ENCODE measurements at places on chromosomes 12 and 14. TPM values are rescaled to one million over a fixed set of nuclear protein-coding genes. Genes with fewer than 3 reads are reported as not detected.

SOAT2 gene
- not detected for total RNA-seq

OR6C2 gene
- not detected for total RNA-seq

TAS2R8 gene
- total RNA-seq, result not detected

MYO1H gene
- total RNA-seq, result 0.51 TPM

CMA1 gene
- total RNA-seq, result not detected

HNF1A gene
- not detected for total RNA-seq

CD69 gene
- total RNA-seq, result 4.6 TPM

EMP1 gene
- total RNA-seq, result 226 TPM

FRMD6 gene
- 100 TPM for total RNA-seq

CLEC14A gene
- total RNA-seq, result 42.2 TPM

LRP1-AS gene
- total RNA-seq, result not detected

PPP4R3A gene
- 108 TPM for total RNA-seq

HELB gene
- 6.9 TPM for total RNA-seq

RPS26 gene
- total RNA-seq, result 541 TPM

GPD1 gene
- total RNA-seq, result 222 TPM

OVCH1 gene
- total RNA-seq, result 0.10 TPM

OR4K17 gene
- not detected for total RNA-seq

PLXNC1 gene
- 13.4 TPM for total RNA-seq

ARL6IP4 gene
- 90.4 TPM for total RNA-seq

RPGRIP1 gene
- 0.41 TPM for total RNA-seq

PITPNM2 gene
- total RNA-seq, result 10.4 TPM

PLEKHA5 gene
- total RNA-seq, result 37.0 TPM

HCFC2 gene
- total RNA-seq, result 60.9 TPM

POTEG gene
- not detected for total RNA-seq

IL26 gene
- total RNA-seq, result not detected

INHBC gene
- not detected for total RNA-seq

KRT73 gene
- total RNA-seq, result not detected

BDKRB2 gene
- total RNA-seq, result 9.1 TPM

ALKBH1 gene
- 14.8 TPM for total RNA-seq

TOX4 gene
- total RNA-seq, result 38.2 TPM

BEST3 gene
- 72.2 TPM for total RNA-seq

AP1G2 gene
- total RNA-seq, result 34.3 TPM

BIN2 gene
- 3.8 TPM for total RNA-seq

NUAK1 gene
- total RNA-seq, result 31.5 TPM

B3GNT4 gene
- 0.41 TPM for total RNA-seq

E2F7 gene
- total RNA-seq, result 7.1 TPM

EML5 gene
- total RNA-seq, result 0.51 TPM

RD3L gene
- not detected for total RNA-seq

TSPAN8 gene
- 0.51 TPM for total RNA-seq

ZNF384 gene
- total RNA-seq, result 19.7 TPM

ZDHHC22 gene
- total RNA-seq, result 0.41 TPM

SOX5 gene
- 7.8 TPM for total RNA-seq

IAPP gene
- total RNA-seq, result not detected

LMNTD1 gene
- not detected for total RNA-seq

KRT6C gene
- total RNA-seq, result 19.3 TPM

ST8SIA1 gene
- 10.2 TPM for total RNA-seq

AQP6 gene
- total RNA-seq, result 0.10 TPM

C12orf43 gene
- total RNA-seq, result 8.9 TPM

IPO4 gene
- 30.8 TPM for total RNA-seq

HOXC12 gene
- not detected for total RNA-seq

MRPS35 gene
- total RNA-seq, result 58.9 TPM

LHX5 gene
- total RNA-seq, result not detected

SERPINA1 gene
- 2.5 TPM for total RNA-seq
